ENCODE measurements at places on chromosomes 7 and 10. TPM values are rescaled to one million over a fixed set of nuclear protein-coding genes. Genes with fewer than 3 reads are reported as not detected.

NPY gene
- 3.4 TPM for polyA plus RNA-seq

GNAT3 gene
- polyA plus RNA-seq: not detected

EGR2 gene
- polyA plus RNA-seq: 0.24 TPM

WDR86 gene
- 0.03 TPM for polyA plus RNA-seq

RET gene
- 0.35 TPM for polyA plus RNA-seq

DNA sequence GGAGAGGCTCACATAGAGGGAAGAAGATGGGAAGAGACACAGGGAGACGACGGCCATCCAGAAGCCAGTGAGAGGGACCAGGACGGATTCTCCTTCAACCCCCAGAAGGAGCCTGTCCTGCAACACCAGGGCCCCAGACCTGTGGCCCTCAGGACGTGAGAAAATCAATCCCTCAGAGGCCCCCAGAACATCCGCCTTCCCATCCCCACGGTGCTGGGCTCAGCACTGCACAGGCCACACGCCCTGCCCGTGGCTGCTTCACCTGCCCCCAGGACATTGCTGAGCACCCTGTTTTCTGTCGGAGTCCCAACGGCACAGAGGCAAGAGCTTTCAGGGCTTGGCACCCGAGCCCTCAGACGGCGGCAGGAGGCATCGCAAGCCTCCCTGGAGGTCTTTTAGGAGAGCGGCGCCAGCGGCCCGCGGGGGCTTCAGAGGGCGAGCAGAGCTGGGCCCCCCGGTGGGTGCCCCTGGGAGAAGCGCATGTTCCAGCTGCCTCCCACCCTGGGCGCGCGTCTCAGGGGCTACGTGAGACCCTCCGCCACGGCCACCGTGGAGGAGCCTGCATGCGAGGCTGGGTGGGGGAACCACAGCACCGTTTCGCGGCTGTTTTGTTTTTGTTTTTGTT, 42.8 kb downstream of the PDGFA start:
- peak; percentile 22 for DNase-seq

DNA sequence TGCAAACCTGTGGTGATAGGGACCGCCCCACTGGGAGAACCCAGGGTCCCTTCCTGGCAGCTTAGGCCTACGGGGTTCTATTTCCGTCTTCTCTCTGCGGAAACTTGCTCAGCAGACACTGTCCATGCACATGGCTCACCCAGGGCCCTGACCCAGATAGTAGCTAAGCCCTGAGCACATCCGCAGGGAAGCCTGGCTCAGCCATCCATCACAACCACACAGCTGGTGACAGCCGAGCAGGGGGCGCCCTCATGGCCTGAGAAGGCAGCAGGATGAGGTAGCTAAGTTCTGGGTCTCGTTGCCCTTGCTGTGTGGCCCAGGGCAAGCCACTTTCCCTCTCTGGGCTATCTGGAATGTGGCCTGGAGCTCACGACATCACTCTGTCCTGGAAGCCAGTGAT, 23.3 kb downstream of the NPTX2 start:
- DNase-seq: no peak

GRCh38 chr7:25031007-25031406, 51.0 kb upstream of the OSBPL3 start:
- DNase-seq: no peak

DNA sequence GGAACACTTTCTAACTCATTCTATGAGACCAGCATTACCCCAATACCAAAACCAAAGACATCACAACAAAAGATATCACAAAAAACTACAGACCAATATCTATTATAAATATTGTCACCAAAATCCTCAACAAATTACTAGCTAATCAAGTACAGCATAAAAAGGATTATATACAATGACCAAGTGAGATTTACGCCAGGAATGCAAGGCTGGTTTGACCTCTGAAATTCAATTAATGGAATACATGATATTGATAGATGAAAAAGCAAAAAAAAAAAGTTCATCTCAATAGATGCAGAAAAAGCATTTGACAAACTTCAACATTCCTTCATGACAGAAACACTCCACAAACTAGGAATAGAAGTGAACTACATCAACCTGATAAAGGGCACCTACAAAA, 175.3 kb downstream of the LCOR start:
- DNase-seq: no peak

Measured in psoas muscle (tissue), 8 donors.